Right hindlimb (tissue), 1 donor: ENCODE measurements at places on chromosomes 16 and 17.

GRCh38 chr17:50217591-50217990, 16.2 kb upstream of the COL1A1 start:
- DNase-seq = no peak

DNA sequence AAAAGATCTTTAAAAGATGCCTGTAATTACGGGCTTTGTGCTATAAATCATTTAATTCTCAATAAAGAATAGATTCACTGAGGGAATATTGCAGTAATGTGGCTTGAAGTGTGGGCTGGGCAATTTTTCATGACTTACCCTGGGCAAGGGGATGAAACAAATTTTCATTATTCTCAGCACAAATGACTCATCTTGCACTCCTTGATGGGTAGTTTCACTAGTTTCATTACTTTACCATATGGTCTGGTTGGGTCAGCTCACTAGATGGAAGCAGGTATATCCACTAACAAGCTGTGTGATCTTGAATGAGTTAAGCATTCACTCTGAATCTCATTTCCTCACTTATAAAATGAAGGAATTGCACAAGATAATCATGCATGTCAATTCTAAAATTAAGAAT, 234.3 kb downstream of the ABCC12 start:
- DNase-seq = no peak

DNA sequence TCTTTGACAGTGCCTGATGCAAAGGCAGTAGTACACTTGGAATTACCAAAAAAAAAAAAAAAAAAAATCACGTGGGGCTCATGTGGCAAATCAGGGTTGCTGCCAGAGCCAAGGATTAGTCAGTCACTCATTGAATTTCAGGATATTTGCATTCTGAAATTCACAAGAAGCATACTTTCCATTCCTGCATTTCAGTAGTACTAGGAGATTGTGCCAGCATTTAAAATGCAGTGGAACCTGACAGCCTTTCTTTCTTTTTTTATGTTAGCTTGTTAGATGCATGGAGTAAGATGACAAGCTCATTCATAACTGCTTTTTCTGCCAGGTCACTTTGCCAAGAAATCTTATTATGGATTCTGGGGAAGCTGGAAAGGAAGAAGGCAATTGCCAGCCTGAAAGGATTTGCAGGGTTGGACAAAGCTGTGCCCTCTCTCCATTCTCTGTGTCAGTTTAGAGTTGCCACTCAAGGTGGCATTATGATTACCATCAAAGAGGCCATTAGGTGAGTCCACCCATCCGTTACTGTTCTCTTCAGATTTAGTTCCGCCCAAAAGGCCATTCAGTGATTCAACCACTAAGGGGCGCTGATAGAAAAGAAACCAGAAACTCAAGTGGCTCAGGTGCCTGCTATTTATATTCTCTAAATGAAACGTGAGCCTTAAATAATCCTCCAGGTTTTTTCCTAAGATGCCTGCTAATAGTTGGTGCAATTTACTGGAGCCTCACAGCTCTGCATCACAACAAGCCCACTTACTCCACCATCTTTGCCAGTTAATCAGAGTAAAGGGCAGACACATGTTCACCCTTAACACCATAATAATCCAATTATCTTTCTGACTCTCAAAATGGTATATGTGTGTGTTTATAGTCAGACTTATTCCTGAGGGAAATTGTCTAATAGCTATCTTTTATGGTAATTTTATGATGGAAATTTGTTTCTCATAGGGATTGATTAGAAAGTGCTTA, 59.0 kb downstream of the TANGO6 start:
- DNase-seq = peak; percentile 30

GRCh38 chr16:78364556-78364880, 265.1 kb downstream of the WWOX start:
- DNase-seq = no peak

DNA sequence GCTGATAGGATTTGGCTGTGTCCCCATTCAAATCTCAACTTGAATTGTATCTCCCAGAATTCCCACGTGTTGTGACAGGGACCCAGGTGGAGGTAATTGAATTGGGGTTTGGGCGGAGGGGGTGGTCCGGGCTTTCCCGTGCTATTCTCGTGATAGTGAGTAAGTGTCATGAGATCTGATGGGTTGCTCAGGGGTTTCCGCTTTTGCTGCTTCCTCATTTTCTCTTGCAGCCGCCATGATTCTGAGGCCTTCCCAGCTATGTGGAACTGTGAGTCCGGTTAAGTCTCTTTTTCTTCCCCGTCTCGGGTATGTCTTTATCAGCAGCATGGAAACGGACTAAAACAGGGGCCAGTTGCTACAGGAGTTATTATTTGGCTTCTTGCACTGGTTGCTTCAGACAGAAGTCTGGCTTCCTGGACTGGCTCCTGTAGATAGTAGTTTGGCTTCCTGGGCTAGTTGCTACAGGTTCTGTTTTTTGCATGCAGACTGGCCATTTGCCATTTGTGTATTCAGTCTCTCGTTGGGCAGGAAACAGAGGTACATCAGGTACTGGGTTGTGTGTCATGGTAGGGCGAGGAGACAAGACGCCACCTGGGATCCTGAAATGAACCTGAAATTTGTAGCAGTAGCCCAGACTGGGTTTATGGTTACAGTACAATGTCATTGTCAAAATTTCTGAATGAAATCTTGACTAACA, 32.6 kb downstream of the CNTNAP4 start:
- DNase-seq = no peak

GRCh38 chr16:9159839-9160550, 68.6 kb downstream of the HAPSTR1 start:
- peak; percentile 43 for DNase-seq

- no peak for DNase-seq
These were observed 1.9 kb downstream of the GIT1 start for GRCh38 chr17:29587591-29587990.

- no peak for DNase-seq
These were observed 10.2 kb upstream of the EIF1 start for GRCh38 chr17:41678411-41678906.
